ENCODE measurements at places on chromosomes 4 and X. TPM values are rescaled to one million over a fixed set of nuclear protein-coding genes. Genes with fewer than 3 reads are reported as not detected.

The GPR50 gene
- not detected for total RNA-seq

The CT45A9 gene
- not detected for total RNA-seq

The CTSO gene
- 5.0 TPM for total RNA-seq

The PABPC1L2A gene
- not detected for total RNA-seq

The SPINK2 gene
- not detected for total RNA-seq

DNA sequence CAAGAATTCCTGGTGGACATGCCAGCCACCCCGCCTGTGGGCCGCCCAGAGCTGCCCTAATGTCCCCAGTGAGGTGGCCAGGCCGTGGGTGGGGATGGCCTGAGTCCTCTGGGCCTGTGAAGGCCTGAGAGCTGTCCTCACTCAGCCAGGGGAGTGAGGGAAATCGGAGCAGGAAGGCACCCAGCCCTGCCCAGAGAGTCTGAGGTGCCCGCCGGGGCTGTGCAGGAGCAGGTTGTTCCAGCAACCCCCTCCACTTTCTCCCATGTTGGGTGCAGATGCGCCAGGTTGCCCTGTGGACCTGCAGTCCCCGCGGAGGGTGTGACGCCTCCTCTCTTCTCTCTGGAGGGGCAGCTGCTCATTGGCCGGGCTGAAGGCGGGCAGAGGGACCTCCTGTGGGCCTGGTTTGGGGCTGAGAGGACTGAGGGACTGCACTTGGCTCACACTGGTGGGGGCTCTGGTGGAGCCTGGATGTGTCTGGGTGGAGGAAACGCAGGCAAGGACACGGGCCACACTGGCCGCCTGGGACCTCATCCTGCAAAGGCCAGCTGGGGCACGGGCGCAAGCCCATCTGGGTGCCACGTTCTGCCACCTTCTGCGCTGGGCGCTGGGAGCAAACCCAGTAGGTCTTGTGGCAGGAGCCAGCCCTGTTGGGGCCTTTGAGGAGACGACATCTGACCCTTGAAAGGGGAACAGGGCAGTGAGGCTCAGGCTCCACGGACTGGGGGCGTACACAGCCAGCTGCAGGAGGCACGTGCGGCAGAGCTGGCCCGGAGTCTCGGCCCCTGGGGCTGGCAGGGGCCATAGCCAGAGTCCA is 14.0 kb downstream of the DOK7 start:
- DNase-seq = no peak

DNA sequence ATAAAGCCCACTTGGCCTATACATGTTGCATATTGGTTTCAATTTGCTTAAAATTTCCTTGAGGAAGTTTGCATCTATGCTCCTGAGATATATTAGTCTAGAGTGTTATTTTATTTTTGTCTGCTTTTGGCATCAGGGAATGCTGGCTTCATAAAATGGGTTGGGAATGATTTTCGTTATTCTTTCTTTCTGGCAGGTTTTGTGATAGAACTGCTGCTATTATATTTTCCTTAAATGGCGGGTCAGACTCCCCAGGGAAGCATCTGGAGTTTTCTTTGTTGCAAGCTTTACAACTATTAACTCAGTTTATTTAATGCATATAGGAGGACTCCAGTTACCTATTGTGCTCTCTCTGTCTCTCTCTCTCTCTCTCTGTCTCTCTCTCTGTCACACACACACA is 82.0 kb upstream of the WDR17 start:
- DNase-seq = no peak

GRCh38 chr4:55503169-55503568 is 43.5 kb downstream of the CLOCK start:
- peak; percentile 74 for DNase-seq

DNA sequence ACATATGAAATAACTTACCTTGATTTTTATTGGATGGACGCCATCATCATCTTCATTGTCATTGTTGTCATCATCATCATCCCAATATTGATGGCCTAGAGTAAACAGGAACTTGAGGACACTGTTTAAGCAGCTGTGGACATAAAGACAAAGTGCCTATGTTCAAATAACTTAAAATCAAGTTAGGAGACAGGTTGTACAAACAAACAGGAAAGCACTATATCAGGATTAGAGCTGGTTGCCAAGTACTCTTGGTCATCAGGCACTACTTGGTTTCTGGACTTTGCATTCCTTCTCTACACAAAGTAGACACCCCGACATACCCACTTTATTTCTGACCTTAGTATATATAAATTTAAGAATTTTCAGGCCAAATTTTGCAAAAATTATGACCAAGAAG is 608.6 kb downstream of the KLHL13 start:
- no peak for DNase-seq

DNA sequence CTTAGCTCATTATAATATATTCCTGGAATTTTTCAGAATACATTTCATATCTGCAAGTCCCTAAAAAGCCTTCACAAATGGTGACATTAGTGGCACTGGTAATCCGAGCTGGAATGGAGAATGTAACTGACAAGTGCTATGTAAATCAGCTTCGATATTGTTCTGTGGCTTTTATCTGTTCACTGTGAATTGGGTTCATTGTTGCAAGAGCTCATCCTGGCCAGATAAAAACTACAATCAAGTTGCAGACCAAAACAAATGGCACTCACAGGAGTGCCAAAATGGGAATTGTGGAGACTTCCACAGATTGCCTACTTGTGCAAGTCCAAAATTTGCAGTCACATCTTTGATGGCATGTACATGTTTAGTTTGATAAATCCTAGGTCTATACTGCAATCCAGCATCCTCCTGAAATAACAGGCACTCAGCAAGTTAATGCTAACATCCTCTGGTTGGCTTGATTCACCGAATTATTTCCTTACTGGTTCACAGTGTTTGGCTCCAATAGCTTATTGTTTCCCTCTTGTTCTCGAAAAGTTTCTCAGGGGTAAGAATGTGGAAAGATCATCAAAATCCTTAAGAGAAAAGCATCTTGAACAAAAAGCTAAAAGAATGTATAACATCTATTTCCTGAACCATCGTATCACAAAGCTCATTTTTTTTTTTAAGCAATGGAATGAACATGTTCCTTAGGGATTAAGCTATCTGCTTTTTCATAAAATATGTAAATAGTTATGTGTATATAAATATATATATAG is 904.9 kb downstream of the CENPC start:
- DNase-seq = no peak

All from RPMI7951 (cell line).